ENCODE measurements at places on chromosomes 2 and 18.
A peak's percentile ranks its signal among the peaks of the same experiment; 100 is the strongest.

DNA sequence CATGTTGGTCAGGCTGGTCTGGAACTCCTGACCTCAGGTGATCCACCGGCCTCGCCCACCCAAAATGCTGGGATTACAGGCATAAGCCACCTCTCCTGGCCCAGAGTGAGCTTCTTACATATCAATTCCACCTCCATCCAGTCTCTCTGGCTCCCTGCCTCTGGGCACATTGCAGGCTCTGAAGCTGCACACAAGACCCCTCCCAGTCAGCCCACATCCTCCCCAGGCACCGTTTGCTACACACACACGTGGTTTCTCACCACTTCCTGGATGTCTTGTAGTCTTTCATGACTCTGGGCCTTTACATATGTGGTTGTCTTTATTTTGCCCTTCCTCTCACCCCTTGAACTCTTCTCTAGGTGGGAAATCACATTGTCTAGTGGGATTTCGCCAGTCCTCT is 64.0 kb upstream of the CABLES1 start:
- no peak overlapping the region for H3K27ac ChIP-seq
- no peak overlapping the region for H3K4me3 ChIP-seq
- no peaks in the 10 kb centered on the region for H3K36me3 ChIP-seq
- peak; percentile 76 for DNase-seq
- H3K27me3 ChIP-seq = no peaks in the 10 kb centered on the region
- H3K4me1 ChIP-seq = peaks cover 53% of the 10 kb centered on the region

GRCh38 chr2:85255813-85256594 is 71.8 kb downstream of the TGOLN2 start:
- H3K27me3 ChIP-seq = no peaks in the 10 kb centered on the region
- H3K4me3 ChIP-seq = no peak overlapping the region
- H3K27ac ChIP-seq = no peak overlapping the region
- H3K4me1 ChIP-seq = no peaks in the 10 kb centered on the region
- no peak for DNase-seq

DNA sequence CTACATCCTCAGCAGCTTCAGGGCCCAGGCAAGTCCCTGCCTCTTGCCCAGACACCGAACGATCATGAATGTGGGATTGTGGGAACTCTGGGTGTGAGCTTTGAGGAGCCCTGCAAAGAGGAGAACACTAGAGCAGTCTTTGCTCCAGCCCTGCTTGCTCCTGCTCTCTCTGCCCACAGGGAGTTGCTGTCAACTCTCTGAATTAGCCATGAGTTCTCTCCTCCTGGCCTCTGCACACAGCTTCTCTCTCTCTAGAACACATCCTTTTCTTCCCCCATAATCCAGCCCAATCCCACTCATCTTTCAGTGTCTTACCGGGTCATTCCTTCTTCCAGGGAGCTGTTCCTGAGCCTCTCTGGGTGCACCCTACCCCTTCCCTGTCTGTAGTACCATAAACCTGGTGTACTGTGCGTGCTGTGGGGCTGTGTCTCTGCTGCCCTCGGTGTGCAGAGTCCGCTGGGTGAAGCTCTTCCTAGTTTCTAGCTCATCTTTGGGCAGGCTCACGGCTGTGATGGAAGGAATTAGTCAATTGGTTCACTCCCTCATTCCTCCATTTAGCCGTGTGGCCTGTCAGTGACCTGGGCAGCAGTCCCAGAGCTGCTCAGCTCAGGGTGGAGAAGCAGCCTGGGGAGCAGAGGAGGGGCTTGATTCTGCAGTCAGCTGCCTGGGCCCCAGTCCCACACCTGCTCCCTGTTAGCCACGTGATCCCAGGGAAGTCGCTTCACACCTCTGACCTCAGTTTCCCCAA is 132.9 kb upstream of the HDAC4 start:
- DNase-seq = no peak
- H3K27me3 ChIP-seq = no peaks in the 10 kb centered on the region
- no peaks in the 10 kb centered on the region for H3K4me1 ChIP-seq

GRCh38 chr2:185381631-185382030 is 357.0 kb upstream of the FSIP2 start:
- DNase-seq = no peak
- H3K36me3 ChIP-seq = no peaks in the 10 kb centered on the region

DNA sequence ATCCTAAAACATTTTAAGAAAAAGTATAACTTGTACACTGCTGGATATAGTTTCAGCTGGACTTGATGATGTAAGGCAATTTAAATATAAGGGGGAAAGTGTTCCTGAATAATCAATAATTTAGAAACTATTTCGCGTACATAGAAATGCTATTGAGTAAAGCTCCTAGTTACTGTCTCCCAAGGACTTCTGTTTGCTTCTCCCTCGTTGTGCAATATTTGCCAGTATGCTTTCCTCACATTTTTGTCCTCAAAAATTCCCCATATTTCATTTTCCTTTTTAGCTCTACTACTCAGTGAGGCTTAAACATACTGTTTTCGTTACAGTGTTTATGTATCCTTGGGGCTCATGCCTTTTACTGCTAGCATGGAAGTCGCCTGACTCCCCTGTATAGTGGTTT is 36.9 kb downstream of the ATP9B start:
- no peak for DNase-seq
- no peak overlapping the region for H3K4me3 ChIP-seq
- H3K4me1 ChIP-seq = peaks cover 4% of the 10 kb centered on the region
- peaks cover 18% of the 10 kb centered on the region for H3K36me3 ChIP-seq

DNA sequence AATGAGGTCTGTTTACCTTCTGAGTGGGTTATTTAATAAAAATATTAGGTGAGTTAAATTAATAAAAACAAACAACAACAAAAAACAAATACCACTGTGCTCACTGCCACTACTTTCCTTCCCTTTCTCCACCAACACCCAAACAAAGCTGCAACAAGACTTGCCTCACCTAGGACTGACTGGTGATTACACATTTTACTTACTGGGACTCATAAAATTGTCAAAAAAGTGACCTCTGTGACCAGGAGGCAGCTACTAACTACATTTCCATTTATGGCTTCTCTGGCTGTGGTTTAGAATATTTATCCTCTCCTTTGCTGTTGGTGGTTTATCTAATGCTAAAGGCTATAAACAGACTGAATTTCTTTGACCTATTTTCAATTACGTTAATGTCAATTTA is 39.8 kb downstream of the EFEMP1 start:
- no peaks in the 10 kb centered on the region for H3K36me3 ChIP-seq
- H3K4me1 ChIP-seq = no peaks in the 10 kb centered on the region
- DNase-seq = no peak
- H3K27me3 ChIP-seq = no peaks in the 10 kb centered on the region
- no peak overlapping the region for H3K27ac ChIP-seq
- no peak overlapping the region for H3K4me3 ChIP-seq
